ENCODE measurements at places on chromosomes 6 and 20.

DNA sequence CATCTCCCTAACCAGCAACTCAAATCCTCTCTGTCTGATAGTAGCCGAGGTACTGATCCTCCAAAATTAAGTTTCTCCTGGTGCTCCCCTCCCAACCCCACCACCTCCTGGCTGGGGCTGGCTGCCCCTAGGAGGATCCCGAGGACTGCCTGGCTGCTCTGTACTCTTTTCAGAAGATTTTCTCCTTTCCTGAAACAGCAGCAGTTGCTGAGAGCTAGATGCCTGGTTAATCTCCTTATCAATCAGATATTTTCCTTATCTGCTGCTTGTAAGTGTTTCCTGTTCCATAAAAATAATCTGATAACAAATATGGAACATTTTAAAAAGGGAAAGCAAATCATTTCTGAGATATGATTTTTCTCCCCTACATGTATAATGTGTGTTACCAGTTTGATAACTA, 52.8 kb downstream of the ZMYND8 start:
- no peak for DNase-seq

DNA sequence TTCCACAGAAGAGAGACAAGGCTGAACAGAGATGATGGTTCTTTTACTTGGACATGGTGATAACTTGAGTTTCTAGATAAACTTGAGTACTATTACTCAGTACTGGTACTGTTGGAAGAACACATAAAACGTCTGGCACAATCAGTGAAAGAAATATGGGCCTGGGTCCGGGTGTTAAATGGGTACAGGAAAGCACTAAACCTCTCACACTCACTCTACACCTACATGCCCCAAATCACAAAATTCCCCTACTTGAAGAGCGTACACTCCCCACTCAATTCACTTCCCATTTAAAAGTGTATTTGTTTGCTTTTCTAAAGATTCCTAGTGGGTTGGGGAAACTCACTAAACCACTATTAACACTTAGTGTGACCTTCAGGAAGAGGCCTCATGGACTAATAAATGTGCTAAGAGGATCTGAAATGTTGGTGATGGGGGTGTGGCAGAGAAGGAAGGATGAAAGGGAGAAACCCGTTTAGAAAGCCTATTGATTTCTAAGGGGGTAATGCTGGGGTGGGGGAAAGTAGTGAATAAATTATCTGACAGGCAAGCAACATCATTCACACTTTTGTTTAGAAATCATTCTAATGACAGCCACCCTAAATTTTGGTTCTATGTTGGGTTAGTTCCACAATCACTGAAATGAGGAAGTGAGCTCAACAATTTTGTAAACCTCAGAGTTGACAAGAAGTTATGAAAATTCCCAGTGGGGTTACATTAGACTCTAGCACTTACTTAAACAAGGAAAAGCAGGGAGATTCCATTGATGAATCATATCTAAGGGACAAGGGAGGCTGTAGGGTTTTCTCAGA, 222.6 kb upstream of the MARCKS start:
- DNase-seq = peak; percentile 52

GRCh38 chr6:134358320-134358719, 40.4 kb upstream of the SGK1 start:
- DNase-seq = peak; percentile 63

DNA sequence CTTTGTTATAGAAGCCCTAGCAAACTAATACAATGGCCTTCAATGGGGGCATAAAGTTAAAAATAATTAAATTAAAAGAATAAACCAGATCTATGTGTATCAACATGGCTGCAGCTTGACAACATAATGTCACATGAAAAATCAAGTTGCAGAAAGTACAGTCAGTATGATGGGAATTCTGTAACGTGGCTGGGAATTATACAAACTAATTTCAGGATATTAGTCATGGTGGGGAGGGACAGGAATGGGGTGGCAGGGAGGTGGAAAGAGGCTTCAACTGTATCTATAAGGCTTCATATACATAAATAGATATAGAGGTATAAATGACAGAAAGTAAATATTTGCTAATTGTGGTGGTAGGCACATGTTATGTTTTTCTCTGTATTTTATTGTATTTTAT, 107.1 kb downstream of the UNC5CL start:
- DNase-seq = no peak

DNA sequence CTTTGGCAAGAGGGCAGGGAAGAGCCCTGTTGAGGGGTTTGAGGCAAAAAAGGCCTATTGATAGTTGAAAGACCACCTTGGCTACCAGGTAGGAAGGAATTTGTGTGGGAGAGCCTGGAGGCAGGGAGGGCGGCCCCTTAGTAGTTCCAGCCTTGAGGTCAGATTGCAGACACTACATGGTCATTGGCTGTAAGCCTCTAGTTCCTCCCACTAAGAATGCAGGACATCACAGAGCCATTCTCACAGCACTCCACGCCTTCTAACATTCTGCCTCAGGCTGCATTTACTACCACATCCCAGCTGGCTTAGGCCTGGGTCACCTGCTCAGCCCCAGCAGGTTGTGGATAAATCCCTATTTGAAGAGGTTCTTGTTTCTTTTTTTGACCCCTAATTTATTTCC, 91.0 kb upstream of the SNX9 start:
- DNase-seq = no peak

- peak; percentile 27 for DNase-seq
Observed at GRCh38 chr6:107784669-107785068, 39.4 kb downstream of the SCML4 start.

DNA sequence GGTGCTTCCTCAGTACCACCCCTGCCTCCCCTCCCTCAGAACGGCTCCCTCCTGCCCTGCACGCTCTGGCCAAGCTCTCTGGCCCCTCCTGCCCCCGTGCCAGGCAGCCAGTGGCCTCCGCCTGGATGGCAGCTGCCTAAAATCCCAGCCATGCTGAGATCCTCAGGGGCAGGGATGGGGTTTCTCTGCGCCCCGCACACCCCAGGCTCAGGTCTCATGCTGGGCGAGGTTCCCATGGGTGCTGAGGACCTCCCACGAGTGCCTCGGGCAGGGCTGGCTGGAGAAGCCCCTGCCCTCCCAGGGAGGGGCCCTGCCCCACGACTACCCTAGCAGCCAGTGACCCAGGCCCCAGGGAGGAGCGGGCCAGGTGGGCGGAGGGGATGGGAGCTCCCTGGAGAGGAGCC, 2.7 kb downstream of the PTK6 start:
- no peak for DNase-seq

DNA sequence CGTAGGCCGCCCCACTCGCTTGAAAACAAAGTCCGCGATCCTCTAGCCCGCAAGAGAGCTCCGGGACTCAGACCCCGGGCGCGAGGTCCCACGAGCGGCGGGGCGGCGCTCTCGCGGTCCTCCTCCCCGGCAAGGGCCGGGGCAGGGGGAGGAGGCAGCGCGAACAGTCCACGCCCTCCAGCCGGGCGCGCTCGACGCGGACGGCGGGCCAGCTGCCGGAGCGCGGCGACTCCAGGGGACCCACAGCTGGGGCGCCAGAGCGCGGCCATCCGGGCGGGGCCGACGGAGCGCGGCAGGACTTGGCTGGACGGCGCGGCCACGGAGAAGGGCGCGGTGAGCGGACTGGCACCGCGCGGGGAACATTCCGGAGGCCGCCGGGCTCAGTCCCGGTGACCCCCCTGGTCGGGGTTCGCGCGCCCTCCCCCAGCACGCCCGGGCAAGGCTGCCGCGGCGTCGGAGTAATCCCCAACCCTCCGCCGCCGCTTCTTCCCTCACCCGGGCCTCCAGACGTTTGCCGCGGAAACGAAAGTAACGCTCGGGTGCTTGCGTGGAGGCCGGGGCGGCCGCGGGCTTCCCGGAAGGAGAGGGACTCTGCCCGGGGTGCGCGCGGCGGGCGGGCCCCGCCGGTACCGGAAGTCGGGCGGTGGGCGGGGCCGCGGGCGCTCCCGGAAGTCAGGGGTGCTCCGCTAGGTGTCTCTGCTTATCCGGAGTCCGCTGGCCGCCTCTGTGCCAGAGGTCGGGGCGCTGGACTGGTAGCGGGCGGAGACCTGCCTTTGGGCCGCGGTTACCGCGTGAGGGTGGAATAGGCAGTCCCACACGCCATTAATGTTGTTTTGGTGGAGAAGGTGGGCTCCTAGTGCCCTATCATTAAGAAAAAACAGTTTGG, at the start of gene RIPK1:
TSS of gene RIPK1 (plus strand) at position 166 of the 886 bp plus-strand sequence. CDS start 8,330 bp downstream, outside the sequence.
- DNase-seq = peak; percentile 97

DNA sequence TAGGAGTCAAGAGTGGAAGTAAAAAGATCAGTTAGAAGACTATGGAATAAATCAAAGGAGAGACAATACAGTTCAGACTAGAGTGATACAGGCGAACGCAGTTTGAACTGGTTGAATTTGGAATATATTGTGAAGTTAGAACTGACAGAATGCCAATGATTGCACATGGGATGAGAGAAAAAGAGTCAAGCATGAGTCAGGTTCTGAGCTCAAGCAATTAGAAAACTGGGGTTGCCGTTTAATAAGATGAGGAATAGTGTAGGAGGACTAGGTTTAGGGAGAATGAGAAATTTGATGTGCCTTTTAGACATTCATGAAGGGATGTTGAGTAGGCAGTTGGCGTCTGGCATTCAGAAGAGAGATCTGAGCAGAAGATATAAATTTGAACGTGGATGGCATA, 8.0 kb downstream of the RNF217 start:
- no peak for DNase-seq

Data from OCI-M1 (cell line).